Omental fat pad (tissue), 4 donors: ENCODE measurements at places on chromosomes 11 and 22. TPM values are rescaled to one million over a fixed set of nuclear protein-coding genes. Genes with fewer than 3 reads are reported as not detected.

GRCh38 chr11:91265946-91266345 lies 958.7 kb upstream of the FAT3 start:
- DNase-seq, result no peak

GRCh38 chr11:37560346-37560745 lies 962.3 kb upstream of the RAG2 start:
- no peak for DNase-seq

DNA sequence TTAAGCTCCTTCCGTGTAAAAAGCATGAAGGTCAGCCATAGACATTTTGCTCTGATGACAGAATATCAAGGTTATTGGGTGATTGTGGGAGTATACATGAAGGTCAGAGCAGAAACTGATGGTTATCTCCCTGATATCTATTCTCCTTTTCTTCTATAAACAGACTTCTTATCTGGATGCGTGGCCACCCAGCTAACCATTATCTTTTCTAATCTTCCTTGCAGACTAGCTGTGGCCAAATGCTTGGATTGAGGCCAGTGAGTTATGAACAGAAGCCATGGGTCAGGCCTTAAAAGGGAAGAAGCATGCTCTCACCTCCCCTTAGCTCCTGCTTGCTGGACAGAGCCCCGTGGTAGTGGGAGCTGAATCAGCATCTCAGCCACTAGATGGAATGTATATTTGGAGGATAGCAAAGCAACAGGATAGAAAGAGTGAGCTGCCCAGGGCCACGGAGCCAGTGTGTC lies 31.3 kb upstream of the LRRC55 start:
- DNase-seq, result no peak

- no peak for DNase-seq
These were observed 57.9 kb downstream of the NF2 start for GRCh38 chr22:29661336-29661735.

GRCh38 chr11:117649296-117650055 lies 147.5 kb downstream of the DSCAML1 start:
- no peak for DNase-seq

- DNase-seq, result no peak
These were observed 7.9 kb upstream of the SPON1 start for GRCh38 chr11:13954591-13954990.

- no peak for DNase-seq
These were observed 90.3 kb upstream of the MTMR2 start for GRCh38 chr11:96014217-96014616.

DNA sequence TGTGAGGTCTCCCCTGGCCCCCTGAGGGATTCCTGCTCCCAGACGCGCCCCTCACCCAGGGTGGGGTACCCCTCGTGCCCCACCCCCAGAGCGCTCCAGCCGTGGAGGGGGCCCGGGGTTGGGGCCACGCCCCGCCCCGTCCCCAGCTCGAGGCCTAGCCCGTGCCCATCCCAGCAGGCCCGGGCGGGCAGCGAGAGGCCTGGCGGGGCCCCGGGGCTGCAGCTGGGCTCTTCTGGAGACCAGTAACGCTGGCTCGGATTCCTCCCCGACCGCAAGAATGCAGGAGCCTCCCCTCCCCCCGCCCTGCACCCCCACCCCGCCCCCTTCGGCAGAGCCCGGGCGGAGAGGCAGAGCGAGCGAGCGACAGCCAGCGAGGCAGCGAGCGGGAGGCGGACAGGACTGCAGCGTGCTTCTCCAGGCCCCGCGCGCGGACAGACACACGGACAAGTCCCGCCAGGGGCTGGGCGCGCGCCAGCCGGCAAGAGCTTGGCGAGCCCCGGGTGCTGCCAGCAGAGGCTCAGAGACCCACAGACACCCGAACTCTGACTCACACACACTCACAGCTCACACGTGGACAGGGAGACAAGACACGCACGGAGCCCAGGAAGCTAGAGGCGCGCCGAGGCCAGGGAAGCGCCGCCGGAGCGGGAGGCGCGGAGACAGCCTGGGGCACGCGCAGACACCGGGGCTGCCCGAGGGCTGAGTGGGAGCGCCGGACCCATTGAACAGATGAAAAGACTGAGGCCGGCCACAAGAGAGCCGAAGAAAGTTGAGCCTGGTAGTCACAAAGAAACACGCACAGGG lies 15.2 kb downstream of the BCL9L start:
- DNase-seq, result no peak

SCGB2A2 gene
- not detected for total RNA-seq
